ENCODE measurements at places on chromosomes 11 and 22.

GRCh38 chr22:28917747-28918549, 34.6 kb downstream of the ZNRF3 start:
- no peak for DNase-seq

GRCh38 chr11:79396001-79396400, 44.8 kb downstream of the TENM4 start:
- DNase-seq, result no peak

- no peak for DNase-seq
Measured at GRCh38 chr22:16609548-16610261, 17.1 kb upstream of the CCT8L2 start.

- no peak for DNase-seq
Measured at GRCh38 chr22:36619797-36620399, 83.7 kb downstream of the CACNG2 start.

DNA sequence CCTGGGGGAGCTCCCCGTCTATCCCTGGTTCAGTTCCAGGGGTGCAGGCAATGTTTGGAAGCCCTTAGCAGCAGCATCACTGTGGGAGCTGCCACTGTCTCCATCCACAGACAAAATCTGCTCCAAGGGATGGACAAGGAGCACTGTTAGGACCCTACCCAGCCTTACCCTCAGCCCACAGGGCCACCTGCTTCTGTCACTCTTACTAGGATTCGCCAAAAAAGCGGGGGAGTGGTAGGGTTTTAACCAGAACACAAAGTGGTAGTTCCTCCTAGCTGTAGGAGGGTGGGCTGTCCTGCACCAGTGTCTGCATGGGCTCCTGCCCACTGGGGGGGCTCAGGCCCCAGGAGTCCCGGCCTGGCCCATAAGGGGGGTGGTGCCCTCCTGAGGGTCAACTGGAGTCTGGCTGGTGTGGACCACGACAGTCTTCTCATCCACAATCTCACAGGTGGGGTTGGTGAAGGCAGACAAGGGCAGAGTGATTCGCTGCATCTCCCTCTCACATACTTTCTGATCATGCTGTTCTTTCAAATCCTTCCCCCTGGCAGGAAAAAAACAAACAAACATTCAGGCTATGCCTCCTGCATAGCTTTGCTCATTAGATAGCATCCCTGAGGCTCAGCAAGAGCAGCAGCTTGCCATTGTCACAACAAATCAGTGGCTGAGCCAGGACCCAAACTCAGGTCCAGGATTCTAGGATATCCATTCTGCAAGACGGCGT, 9.4 kb downstream of the PIK3IP1 start:
- no peak for DNase-seq

GRCh38 chr11:115617767-115618166, 113.6 kb upstream of the CADM1 start:
- DNase-seq, result no peak

DNA sequence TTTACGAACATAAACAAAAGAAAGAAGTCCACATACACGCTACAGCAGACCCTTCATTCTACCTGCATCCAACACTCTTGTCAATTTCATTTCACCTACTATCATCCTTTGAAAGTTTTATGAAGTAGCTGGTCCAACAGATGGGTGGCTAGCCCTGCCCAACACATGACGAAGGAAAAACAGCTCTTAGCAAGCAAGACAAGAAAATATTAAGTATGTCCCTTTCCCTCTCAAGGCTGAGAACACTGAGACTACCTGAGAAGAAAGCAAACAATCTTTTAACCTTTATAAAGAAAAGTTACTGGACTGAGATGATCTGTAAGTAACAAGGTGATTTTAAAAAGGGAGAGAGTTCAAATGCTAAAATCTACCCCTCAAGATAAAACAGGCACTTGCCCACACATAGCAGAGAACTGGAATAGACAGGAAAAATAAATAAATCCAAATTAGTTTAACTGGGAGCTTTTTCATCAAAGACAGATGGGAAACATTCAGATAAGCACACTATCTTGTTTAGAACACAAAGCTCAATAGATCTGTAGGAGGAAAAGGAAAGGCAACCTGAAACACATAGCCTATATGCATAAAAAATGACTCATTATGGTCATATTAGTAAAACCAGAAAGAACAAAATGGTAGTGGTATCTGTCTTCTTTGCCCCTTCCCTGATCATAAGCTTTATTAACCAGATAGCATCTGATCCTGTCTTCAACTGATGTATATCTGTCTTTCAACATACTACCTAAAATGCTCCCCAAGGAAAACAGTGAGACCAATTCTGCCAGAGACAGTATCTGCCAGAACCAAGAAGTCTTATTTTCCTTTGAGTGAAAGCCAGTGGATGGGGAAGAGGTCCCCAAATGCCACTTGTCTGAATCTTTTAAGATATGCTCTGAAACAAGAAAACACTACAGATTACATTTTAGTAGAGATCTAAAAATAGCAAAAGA, 104.3 kb downstream of the MRTFA start:
- DNase-seq, result no peak

DNA sequence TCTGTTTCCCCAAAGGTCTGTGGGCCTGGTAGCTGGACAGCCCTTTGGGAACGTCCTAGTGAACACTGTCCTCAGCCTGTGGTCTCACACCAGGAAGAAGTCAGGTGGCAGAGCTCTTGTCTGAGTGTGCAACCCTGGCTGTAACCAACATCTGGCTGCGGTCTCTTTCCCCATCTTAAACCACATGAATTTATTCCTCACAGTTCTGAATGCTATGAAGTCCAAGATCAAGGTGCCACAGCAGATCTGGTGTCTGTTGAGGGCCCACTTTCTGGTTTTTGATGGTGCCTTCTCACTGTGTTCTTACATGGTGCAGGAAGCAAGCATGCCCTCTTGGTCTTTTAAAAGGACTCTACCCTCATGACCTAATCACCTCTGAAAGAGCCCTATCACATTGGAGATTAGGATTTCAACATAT, 2.7 kb downstream of the UPB1 start:
- DNase-seq, result no peak
